ENCODE measurements at places on chromosomes 6 and 20.

DNA sequence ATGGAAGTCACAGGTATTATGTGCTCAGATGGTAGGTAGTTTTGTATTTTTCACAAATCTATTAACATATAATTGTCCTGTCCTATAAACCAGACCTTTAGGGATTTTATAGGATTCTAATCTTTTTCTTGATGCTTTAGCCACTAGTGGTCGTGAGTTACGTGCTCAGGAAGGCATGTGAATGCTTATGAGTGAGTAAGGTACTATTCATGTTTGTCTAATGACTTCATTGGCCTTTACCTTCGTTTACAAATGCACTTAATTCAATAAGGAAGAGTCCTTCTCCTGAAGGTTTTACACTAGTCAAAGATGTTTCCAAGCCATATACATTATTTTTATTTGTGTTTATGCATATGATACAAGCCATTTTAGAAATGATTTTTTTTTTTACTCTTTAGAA is 23.0 kb downstream of the PACRG start:
- DNase-seq, result no peak

GRCh38 chr6:15474196-15474595 is 188.6 kb downstream of the DTNBP1 start:
- no peak for DNase-seq

DNA sequence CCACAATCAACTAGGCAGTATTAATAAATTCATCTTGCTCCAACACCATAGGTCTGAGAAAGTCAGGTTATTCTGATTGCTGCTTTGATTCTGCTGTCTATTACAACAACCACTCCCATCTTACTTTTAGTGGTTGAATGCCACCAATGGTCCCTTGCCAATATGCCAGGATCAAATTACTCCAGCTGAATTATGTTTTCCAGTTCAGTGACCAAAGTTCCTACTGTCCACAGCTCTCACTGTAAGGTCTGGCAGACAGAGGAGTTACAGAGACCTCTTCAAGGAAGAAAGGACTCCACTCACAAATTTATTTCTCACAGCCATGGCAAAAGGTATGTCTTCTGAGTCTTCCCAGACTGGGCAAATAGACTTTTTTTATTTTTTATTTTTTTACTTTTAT is 557.0 kb downstream of the HAO1 start:
- no peak for DNase-seq

GRCh38 chr6:147530132-147531060 is 21.9 kb downstream of the SAMD5 start:
- DNase-seq, result no peak

- no peak for DNase-seq
Measured at GRCh38 chr6:3285732-3286131, 27.0 kb downstream of the PSMG4 start.

GRCh38 chr6:168638468-168639271 is 197.7 kb downstream of the SMOC2 start:
- no peak for DNase-seq

- no peak for DNase-seq
Measured at GRCh38 chr6:48150701-48151100, 39.7 kb upstream of the PTCHD4 start.

GRCh38 chr6:76330031-76330430 is 257.6 kb upstream of the IMPG1 start:
- no peak for DNase-seq

DNA sequence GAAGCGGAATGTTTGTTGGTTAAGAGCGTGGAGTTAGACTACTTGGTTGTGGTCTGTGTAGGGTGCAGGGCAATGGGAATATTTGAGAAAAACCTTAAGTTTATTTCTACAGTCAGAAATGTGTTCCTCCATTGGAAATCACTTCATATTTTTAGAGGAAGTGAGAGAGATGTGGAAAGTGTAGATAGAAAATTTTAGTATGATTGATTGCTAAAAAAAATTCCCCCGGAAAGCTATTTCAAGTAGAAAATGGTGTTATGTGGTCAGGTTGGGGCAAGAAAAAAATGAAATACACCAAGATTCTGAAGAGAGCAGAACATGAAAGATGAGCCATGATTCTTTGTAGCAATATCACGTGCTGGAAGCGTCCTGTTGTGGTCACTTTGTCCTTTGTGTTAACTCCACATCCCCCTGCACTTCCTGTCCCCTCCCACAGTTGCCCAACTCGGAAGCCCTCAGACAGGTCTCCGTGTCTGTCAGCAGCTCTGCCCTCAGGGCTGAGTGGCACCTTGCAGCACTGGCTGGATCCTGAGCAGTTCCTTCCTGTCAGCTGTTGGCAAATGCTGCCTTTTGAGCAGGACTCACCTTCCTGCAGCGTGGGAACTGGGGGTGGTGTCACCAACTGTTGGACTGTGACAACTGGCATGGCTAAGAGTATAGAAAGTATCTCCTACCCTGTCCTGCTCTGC is 137.5 kb upstream of the SLC24A3 start:
- DNase-seq, result peak; percentile 30

GRCh38 chr6:34490390-34491090 is 24.7 kb downstream of the PACSIN1 start:
- no peak for DNase-seq

- DNase-seq, result peak; percentile 76
Measured at GRCh38 chr6:112780498-112781096, 433.5 kb downstream of the RFPL4B start.

DNA sequence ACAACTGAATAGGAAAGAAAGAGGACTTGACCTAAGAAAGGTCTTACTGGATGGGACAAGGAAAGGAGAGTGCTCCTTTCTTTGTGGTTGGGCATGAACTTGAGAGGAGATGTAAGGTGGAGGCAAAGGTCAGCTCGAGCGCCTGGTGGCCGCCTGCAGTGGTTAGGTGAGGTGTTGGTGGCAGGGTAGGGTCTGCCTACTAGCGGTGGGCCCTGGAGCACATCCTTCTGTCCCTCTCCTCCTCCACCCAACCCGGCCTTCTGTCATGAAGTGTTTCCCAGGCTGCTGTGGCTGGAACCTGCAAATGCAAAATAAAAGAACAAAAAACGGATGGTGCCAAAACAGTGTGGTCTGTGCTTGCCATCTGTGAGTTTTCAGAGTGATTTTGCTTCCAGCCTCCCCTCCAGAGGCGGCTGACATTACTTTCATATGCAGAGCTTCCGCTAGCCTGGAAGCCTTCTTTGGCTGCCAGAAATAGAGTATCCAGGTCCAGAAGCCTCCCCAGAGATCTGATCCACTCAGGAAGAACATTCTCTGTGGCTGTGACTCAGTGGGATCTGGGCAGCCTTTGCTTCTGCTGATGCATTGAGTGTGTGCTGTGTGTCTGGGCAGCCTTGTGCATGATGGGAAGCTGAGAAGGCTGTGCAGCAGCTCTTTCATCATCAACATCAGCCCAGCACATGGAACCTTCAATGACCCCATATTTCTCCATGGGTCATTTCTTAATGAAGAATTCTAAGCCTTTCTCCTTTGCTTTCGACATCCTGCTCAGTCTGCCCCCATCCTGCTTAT is 79.8 kb upstream of the FAM184A start:
- DNase-seq, result peak; percentile 75

GRCh38 chr6:156262014-156262413 is 515.2 kb upstream of the ARID1B start:
- peak; percentile 22 for DNase-seq

DNA sequence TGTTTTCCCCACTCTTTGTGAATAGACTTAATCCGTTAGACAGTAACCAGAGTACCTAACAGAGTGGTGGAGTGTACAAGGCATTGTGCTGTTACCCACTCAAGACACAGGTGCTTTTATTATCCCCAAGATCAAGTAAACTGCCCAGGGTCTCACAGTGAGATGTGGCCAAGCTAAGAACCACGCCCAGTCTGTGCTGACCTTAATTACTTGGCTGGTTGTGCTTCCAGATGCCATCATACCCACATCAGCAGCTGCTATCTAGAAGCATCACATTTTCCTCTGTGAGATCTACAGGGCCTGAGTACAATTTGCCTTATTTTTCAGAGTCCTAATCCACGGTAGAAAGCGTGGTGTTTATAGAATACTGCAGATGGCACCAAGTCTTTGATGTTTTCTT is 70.3 kb downstream of the GFRA4 start:
- DNase-seq, result no peak

- no peak for DNase-seq
Measured at GRCh38 chr20:58523971-58524315, 8.7 kb upstream of the APCDD1L start.

GRCh38 chr20:47847884-47848485 is 62.7 kb upstream of the SULF2 start:
- DNase-seq, result no peak

All from left cardiac atrium (tissue), 4 donors.